ENCODE measurements at places on chromosomes 1 and 21.

GRCh38 chr1:56227886-56228285, 351.5 kb downstream of the PLPP3 start:
- no peak for DNase-seq

GRCh38 chr1:61220536-61220935, 138.2 kb downstream of the NFIA start:
- no peak for DNase-seq

DNA sequence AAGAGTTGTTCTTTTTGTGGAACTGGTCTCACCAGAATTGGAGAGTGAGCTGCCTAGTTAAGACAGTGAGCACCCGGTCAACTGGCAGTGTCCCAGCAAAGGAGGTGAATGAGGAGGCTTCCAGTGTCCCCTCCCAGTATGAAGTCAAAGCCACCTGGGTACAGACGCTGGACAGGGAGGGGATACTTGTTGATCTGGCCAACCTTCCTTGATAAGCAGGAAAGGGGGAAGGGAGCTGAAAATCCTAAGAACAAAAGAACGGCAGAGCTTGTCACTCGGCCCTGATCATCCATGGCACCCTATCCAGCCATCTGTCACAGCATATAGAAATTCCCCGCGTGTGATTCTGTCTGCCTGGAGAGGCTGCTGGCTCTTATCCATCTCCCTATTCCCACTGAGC, 91.5 kb downstream of the SSBP3 start:
- DNase-seq, result no peak

GRCh38 chr1:151512801-151513625, 1.8 kb downstream of the CGN start:
- no peak for DNase-seq
